ENCODE measurements at places on chromosomes 2 and 18.

DNA sequence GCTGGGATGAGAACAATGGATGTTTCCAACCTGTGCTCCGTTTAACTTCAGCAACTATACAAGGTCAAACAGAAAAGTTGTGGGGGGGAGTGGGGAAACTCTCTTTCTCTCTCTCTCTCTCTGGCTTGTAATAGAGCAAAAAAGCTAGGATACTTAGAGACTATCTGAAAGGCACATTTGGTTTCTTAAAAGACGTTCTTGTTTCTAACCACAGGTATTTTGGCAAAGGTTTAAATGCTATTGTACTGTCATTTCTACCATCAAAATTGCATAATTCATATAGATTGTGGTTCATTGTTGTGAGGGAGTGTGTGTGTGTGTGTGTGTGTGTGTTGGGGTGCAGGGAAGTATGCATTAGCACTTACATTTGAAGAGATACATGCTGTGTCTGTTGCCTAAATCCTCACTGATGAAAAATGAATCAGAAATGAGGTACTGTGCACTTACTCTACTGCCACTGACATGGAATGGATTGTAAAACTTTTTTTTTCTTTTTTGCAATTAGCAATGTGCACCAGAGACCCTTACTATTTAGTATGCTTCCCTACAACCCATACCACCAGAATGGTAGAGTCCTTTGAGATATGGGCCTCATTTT lies 841.0 kb upstream of the PIK3C3 start:
- DNase-seq, result no peak

DNA sequence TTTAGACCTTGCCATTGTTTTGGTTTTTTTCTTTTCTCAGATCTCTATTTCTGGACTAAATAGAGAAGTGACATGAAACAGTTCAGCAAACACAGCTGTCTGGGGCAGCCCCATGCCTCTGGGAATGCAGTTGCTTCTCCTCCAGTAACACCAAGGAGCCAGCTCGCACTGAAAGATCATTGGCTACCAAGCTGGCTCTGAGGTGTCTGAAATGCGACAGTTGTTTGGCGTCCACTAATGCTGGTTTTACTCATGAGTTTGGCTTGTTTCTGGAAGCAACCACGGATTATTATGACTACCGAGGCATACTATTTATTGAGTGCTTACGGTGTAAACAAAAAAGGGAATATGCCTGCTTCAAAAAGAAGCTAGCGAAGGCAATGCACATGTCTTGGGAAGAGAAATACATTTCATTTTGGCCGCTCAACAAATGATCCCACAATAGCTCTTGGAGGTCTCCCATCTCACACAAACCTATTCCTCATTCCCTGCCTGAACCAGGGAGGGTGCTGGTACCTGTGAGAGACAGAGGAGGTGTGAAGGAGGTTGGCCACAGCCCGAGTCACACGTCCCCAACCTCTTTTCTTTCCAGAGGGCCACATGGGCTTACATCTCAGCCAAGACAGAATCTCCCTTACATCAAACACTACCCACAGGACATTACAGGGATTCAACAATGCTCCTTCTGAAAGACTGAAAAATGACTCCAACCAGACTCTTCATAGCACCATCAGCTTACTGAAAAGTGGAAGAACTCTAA lies 37.5 kb upstream of the NEB start:
- no peak for DNase-seq

DNA sequence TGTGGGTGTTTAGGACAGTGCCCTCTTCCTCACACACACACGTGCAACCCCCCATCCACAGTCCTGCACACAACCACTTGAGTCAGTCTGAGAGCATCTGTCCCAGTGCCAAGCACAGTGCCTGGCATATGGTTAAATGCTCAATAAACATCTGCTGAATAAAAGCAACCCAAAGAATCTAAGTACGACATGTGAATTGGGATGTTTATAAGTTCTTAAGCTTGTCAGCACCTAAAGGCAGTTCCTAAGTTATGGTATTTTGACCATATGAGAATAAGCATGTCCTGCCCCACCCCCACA lies 37.8 kb downstream of the CAPN13 start:
- no peak for DNase-seq

- DNase-seq, result no peak
Observed at GRCh38 chr2:148813603-148814065, 61.4 kb upstream of the KIF5C start.

DNA sequence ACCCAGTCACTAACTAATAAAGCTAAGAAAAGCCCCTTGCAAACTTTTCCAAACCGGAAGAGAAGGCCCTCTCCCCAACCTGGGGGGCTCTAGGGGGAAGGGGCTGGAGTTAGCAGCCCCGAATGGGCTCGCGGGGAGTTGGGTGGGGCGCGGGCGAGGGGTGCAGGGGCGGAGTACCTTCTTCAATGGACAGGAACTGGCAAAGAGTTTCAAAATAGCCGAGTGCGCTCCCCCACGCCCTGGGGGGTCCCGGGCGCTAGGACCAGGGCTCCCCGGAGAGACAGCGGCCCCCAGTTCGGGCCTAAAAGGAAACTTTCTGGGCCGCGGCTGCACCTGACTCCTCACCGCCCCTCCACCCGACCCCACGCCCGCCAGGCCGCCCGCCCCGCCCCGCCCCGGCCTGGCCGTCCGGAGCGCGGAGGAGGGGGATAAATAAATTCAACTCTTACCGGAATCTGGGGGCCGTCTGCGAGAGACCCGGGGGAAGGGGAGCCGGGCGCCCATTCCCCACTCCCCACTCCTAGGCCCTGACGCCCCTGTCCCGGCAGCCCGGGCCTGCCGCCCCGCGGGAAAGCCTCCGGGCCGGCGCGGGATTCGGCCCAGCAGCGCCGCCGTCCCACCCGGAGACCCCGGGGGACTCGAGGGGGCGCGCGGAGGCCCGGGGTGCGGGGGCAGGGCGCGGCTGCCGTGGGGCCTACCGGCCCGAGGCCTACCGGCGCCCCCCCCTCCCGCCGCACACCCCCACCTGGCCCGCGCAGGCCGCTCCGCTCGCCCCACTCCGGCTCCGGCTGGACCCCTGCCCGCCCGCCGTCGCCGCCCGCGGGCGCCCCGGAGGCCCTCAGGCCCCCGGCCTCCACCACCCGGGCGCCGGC lies 868 bp downstream of the INO80D start:
- no peak for DNase-seq

DNA sequence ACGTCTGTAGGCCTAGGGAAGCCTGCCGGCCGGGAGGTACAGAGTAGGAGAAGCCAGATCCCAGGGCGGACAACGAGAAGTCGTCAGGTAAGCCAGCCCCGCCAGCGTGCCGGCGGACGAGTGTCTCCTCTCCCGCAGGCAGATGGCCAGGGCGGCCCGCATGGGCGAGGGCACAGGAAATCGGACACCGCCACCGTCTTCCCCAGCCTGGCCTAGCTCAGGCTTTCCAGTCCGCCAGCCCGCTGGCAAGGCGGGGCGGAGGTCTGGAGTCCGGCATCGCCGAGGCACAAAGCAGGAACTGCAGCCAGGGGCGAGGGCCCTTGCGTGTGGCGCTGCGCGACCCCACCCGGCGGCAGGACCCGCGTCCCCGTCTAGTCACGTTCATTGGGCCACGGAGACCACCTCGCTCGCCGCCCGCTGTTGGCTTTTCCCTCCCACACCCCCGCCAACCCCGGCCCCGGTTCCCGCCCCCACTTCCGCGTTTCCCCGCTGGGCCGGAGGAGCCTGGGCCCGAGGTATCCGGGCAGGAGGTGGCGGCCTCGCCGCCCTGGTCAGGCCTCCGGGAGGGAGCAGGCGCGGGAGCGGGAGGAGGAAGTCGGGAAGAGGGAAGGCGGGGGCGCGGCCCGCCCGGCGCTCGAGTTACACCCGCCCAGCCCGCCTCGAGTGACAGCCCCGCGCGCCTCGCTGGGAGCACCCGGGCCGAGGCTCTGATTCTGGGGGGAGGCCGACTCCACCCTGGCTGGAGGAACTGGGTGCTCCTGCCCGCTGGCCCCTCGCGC lies at the start of gene GPD2:
Gene GPD2, plus strand, starts transcription at position 662 of the 779 bp plus-strand sequence. CDS start 39,727 bp downstream, outside the sequence.
- no peak for DNase-seq

- no peak for DNase-seq
Observed at GRCh38 chr2:68993660-68994059, 19.2 kb downstream of the GKN1 start.

- DNase-seq, result no peak
Observed at GRCh38 chr2:28150994-28151393, 241.7 kb upstream of the FOSL2 start.
